ENCODE measurements at places on chromosomes 2 and 18. TPM values are rescaled to one million over a fixed set of nuclear protein-coding genes. Genes with fewer than 3 reads are reported as not detected.

- DNase-seq, result no peak
These were observed 392.7 kb upstream of the FANCL start for GRCh38 chr2:58633613-58634365.

- DNase-seq, result no peak
These were observed 119.6 kb upstream of the SLC38A11 start for GRCh38 chr2:165074884-165075283.

DNA sequence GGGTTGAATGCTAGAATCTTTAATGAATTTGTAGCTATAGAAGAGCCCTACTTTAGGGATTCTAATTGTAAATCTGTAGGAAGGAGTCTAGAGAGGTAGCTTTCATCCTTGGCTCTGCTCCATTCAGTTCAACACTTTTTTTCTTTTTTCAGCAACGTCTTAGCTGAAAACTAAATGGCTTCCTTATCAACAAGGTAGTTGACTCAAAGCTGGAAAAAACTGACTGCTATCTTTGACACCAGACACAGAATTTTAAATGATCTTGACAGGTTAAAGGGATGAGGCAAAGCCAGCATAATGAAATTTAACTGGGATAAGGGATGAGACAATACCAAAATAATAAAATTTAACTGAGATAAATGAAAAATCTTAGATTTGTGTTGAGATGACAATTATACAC lies 54.9 kb downstream of the TMEFF2 start:
- no peak for DNase-seq

DNA sequence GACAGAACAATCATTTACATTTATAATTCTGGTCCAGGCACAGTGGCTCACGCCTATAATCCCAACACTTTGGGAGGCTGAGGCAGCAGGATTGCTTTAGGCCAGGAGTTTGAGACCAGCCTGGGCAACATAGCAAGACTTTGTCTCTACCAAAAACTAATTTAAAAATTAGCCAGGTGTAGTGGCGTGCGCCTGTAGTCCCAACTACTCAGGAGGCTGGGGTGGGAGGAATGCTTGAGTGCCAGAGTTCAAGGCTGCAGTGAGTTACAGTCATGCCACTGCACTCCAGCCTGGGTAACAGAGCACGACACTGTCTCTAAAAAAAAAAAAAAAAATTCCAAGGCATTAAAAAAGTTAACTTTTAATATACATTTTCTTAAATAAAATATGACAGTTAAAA lies 88.1 kb downstream of the PLEKHM3 start:
- DNase-seq, result no peak

DNA sequence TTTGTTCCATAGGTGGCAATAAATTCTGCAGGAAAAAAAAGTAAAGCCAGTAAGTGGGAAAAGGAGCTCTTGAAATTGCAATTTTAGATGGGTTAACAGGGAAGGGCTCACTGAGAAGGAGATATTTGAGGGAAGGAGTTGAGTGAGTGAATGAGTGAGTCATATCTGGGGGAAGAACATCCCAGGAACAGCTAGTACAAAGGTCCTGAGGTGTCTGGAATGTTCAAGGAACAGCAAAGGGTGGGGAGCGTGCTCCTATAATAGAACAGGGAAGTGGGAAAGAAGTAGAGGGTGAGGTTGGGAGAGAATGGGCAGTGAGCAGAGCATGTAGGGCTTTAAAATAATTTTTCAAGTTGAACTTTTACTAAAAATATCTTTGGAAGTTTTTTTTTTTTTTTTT lies 68.0 kb upstream of the PSME4 start:
- DNase-seq, result no peak

- no peak for DNase-seq
These were observed 47.3 kb upstream of the MGAT5 start for GRCh38 chr2:134206573-134206972.

DNA sequence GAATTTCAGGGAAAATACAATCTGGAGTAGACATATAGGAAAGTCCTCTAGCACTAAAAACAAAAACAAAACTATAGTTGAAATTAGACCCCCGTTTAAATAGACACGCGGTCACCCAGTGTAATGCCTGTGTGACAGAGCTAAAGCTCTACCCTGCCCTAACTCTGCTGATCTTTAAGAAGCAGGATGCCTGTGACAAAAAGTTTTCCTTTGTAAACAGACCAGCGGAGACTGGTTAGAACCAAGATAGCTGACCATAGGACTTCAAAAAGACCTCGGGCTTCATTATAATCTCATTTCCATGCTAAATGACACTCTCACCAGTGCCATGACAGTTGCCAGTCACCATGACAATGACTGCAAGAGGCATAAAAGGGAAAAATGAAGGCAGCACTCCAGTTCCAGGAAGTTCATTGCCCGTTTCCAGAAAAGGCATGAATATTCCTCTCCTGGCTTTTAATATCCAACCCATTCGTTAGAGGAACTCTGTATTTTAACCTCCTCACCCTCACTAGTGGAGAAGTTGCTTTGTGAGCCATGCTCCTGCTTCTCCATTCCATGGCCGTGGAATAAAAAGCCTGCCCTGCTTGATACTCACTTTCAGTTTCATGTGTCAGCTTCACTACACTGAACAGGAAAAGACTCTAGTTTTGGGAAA lies 157.2 kb upstream of the COPS8 start:
- no peak for DNase-seq

DNA sequence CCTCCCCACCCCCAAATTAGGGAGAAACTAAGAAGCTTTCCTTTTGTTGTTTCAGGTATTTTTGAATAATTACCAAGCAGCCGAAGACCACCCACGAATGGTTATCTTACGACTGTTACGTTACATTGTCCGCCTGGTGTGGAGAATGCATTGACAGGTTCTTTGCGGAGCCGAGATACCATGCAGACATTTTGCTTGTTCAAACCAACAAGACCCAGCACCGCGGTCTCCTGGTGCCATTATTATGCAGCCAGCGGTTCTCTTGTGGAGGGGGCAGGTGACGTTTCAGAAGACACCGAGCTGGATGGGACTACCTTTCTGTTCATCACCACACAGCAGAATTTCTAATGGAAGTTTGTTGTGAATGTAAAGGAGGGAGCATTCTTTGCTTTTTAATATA lies 43.4 kb downstream of the BCL2L11 start:
- DNase-seq, result no peak

DNA sequence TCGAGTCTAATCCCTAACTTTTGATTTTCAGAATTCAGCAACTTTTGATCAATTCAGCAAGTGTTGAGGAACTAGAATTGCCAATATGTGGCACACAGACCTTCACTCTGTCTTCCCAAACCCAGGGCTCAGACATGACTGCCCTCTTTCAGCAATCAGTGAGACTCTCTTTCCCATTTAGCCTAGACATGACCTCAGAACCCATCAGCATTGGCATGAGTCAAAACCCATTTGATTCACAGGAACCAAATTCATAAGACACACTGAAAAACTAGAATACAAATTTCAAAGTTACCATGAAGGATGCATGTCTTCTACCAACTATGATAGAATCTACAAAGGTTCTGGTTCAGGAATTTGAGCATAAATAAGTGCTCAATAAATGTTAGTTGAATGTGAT lies 113.6 kb upstream of the MAP3K20 start:
- no peak for DNase-seq

DNA sequence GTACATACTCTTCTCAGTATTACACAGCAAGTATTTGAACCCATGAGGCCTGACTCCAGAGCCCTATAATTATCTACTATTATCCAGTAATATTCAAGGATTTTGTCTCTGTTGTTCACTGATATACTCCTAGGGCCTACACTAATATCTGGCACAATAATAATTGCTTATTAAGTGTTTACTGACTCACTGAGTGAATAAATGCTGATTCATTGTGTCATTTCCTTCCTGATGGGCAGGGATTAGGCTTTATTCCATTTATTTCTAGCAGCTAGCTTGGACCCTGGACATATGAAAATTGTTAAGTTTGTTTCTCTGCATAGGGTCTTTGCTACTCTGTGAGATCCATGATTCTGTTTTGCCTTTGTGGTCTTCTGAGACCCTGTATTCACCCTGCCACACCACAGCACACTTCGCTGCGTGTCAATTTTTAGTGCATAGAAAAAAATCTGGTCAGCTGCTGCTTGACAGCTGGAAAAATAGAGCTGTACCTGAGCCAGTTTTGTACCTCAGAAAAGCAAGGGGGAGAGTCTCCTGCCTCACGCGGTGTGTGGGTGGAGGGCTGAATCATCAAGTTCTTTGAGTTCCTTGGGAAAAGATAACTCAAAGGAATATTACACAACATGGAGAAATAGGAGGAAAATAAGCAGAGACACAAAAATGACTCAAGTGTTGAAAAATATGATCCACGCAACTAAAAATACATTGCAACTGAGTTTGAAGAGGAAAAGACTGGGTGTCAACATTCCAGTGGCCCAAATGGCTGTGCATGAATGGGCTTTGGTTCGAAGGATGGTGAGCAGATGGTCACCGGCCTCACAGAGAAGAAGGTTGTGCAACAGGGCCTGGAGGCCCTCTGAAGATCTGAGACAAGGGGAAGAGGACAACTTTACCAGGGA lies 18.9 kb upstream of the DPP4 start:
- no peak for DNase-seq

DNA sequence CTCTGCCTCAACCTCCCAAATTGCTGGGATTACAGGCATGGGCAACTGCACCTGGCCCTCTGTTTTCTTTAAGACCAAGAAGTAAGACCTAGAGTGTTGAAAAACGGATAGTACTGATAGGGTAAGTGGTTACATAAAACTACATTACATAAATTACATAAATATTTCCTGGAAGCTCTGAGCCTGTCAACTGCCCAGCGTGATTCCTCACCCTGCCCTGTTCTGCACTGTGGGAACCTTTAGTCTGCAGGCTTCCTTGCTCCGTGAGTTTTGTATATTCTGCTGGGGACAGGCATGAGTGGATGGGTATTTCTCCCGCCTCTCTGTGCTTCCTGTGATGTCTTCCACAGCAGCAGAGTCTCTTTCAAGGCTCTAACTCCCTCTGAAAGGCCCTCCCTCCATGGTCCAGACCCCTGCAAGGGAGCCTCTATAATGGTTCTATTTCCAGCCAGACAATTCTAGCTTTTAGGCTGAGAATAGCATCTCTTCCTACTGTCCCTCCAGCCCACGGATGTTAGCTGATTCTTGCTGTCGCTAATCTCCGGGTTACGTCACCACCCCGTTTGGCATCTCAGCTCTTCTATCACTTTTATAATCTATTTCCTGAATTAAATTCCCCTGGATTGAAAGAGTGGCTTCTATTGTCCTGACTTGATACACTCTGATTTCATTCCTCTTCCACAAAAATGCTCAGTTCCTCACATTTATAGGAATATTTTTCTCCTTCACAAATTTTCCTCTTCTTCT lies 49.5 kb upstream of the PLEKHM3 start:
- no peak for DNase-seq

DNA sequence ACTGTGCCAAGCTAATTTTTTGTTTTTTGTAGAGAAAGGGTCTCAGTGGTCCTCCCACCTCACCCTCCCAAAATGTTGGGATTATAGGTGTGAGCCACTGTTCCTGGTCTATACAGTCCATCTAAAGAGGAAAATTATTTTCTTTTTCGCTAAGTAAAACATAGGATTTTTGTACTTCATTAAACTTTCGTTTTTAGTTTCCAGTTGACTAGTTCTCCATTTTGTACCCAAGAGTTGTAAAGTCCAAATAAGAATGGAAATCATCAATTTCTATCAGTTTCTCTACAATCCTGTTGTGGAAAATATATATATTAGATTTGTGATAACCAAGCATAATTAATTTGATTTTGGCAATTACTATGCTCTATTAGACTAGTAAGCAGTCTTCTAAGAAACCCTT lies 156.4 kb downstream of the BABAM2 start:
- no peak for DNase-seq

- no peak for DNase-seq
These were observed 250.2 kb downstream of the LRRTM1 start for GRCh38 chr2:80054346-80054675.

- no peak for DNase-seq
These were observed 180.9 kb upstream of the ALKAL2 start for GRCh38 chr2:468648-469336.

DNA sequence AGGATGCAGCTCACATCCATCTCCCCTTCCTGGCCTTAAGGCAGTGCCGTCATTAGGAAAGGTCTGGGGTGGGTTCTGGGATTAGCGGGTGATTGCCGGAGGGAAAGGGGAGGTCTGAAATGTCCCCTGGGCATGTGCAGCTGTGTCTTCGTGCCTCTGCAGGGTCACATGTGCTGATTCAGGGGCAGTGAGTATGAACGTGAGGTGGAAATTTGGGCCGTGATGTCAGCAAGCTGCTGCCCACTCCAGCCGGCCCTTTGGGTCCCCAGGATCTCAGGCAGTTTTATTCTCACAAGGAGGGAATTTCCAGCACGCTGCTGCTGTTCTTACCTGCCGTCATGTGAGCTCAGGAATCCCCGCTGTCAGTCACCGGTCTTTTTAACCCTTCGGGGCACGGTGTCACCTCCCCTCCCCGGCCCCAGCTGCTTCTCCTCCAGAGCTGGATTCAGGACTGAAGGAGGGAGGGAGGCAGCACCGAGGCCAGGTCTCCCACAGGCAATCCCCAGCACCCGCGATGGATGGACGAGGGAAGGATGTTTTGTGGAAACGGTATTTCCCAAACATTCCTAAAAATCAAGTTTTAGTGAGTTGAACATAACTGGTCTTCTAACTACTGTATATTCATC lies 23.5 kb downstream of the GPR35 start:
- no peak for DNase-seq

DNA sequence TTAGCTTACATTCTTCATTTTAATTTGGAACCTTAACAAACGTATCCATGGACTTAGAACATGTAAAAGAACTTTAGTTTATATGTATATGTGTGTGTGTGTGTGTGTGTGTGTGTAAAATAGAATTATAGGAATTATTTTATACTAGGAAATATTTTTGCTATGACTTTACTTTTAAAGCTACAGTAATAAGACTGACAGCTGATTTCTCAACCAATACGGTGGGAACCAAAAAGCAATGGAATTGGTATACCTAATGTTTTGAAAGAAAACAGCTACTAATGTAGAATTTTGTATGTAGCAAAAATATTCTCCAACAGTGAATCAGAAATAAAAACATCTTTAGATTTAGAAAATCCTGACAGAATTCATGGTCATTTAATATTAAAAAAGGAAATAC lies 146.5 kb upstream of the ARL4C start:
- DNase-seq, result no peak

GRCh38 chr2:50650403-50650810 lies 381.5 kb downstream of the NRXN1 start:
- DNase-seq, result no peak

SALL3 gene
- total RNA-seq, result not detected

DNER gene
- total RNA-seq, result not detected

GATA6 gene
- 0.14 TPM for total RNA-seq

TSPYL6 gene
- total RNA-seq, result not detected

ALKAL2 gene
- not detected for total RNA-seq

DUSP11 gene
- total RNA-seq, result 32.2 TPM

UGP2 gene
- 139 TPM for total RNA-seq

TMBIM1 gene
- 71.5 TPM for total RNA-seq

DYNAP gene
- total RNA-seq, result not detected

L3MBTL4 gene
- total RNA-seq, result 0.08 TPM

IL36RN gene
- not detected for total RNA-seq

OTOS gene
- total RNA-seq, result not detected

All from activated naive CD8-positive, alpha-beta T cell treated with anti-CD3 and anti-CD28 coated beads, Interleukin-2, amount 10 ng/mL, durations not matched to agents 7 days and 5 days (primary cell).